ENCODE measurements at places on chromosomes 6 and 20.

GRCh38 chr20:64189530-64189966, 25.3 kb downstream of the MYT1 start:
- no peak for DNase-seq

DNA sequence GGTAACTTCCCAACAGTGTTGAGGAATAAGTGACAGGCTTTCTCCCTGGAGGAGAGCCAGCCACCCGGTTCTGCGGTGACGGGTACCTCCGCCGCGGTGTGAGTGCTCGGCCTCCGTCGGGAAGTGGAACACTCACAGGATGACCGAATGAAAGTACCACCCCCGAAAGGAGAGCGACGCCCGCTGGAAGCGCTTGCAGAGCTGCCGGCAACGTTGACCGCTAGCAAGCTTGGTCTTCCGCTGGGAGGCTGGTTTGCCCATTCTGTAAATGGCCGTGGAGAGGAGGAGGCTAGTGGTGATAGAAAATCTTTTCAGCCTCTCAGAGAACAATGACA, 614 bp upstream of the TMEM242 start:
- peak; percentile 89 for DNase-seq

- DNase-seq = no peak
Measured at GRCh38 chr6:90231308-90231707, 65.3 kb downstream of the BACH2 start.

GRCh38 chr6:116266803-116267202, 12.9 kb downstream of the TSPYL1 start:
- DNase-seq = no peak

DNA sequence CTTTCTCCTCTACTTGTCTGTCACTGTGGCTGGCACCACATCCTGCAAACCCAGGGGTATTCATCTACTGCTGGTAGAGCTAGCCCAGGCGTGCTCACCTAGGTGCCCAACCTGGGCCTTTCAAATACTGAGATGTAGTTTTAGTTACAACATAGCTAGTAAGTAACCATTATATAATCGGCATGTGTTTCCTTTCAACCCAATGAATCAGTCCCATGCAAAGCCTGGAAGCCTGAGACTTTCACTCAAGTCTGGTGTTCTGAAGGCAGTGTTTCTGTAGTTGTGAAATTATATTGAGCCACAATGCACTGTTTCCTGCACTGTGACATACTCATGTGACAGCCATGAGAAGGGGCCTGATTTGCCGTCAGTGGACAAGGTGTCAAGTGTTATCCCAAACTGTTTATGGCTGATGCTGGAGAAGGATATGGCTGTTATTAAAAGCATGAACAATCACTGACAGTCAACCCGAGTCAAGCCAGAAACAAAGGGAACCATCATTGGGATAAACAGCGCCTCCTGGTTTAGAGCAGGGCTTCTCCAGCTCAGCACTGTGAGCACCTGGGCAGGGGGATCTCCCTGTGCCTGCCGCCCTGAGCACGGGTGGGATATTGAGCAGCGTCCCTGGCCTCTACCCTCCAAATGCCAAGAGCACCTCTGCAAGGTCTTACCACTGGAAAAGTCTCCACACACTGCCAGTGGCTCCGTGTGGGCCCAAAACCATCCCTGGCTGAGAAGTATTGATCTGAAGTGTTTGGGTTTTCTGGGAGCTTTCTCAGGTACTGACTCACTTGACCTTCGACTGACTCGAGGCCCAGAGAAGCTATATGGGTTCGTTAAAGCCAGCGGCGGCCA, 1.6 kb downstream of the PSMA7 start:
- no peak for DNase-seq

DNA sequence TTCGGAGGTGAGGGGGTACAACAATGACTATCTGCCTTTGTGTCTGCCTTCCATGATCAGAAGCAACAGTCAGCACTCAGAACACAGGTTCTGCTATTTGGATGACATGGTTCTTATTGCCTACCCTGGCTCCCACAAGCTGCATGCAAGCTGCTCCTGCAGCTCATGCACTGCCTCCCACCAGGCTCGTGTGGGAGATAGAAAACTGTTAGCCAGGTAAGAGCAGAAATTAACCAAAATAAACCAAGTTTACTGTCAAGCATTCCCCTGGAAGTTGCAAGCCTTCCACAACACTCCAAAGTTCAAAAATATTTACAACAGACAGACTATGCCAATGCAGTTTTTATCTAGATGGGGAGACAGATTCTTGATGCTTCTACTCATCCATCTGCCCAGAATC, 31.0 kb downstream of the OPRM1 start:
- DNase-seq = no peak

DNA sequence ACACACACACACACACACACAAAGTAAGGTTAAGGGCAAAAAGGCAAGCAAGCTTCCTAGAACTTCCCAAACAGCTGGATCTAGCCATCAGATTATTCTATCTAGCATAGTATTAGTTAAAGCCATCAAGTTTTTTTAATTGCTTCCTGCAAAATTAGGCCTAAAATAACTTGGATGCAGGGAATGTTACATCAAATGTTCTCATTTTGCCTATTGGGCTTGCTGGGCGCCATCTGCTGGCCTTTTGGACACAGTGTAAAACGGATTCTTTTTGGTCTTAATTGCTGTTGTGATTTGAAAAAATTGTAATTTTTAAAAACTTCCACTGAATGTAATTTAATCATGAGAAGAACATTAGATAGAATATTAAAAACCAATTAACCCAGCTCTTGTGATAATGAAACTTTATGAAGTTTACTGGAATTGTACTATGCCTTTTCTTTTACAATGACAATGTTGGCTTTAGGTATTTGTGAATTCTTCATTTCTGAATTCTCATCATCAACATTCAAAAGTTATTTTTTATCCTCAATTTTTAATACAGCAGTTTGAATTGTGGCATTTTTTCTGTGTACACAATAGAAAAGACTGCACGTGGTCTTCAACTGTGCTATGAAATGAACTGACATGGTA, 6.8 kb downstream of the MKKS start:
- DNase-seq = no peak

DNA sequence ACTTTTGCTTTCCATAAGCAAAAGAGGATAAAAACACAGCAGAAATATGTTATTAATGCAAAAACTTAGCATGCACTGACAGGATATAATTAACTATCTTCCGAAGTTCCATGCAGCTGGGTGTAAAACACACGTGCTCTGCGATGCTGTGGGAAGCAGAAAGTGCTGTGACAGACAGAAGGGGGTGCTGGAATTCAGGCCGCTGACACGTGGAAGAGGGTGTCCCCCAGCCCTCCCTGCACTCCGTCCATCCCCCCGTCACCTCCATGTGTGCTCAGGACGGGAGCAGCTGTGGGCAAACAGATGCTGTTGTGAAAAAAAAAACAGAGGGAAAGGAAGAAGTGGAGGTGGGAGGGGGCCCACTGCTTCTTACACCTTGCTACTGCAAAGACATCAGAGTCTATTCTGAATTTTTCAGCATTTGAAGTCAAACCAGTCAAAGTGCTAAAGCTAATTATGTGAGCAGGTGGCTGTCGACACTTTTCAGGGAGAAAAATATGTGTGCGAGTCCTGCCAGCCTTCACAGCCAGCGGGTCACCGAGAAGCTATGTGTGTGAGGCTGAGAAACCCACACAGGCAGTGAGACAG, 175.9 kb upstream of the AFDN start:
- no peak for DNase-seq

GRCh38 chr6:80335121-80335531, 228.7 kb downstream of the BCKDHB start:
- no peak for DNase-seq

GRCh38 chr6:118524686-118525085, 23.4 kb upstream of the PLN start:
- DNase-seq = no peak

DNA sequence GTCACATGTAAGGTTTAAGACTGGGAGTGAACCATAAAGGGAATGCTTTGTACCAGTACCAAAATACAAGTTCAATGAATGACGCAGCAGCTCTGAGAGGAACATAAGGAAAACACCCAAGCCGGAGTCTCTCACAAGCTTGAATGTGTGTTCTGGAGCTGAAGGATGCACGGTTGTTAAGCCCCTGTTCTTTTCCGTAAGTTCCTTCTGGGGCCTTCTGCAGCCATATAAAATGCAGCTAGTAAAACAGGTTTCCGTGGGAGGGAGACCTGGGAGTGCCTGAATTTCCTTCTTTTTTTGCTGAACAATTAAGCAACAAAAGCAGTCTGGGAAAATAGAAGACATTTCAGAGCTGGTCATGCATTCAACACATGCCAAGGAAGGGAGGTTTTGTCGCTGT, 73.2 kb upstream of the JAG1 start:
- no peak for DNase-seq

- no peak for DNase-seq
Measured at GRCh38 chr20:47993035-47993755, 207.9 kb upstream of the SULF2 start.

DNA sequence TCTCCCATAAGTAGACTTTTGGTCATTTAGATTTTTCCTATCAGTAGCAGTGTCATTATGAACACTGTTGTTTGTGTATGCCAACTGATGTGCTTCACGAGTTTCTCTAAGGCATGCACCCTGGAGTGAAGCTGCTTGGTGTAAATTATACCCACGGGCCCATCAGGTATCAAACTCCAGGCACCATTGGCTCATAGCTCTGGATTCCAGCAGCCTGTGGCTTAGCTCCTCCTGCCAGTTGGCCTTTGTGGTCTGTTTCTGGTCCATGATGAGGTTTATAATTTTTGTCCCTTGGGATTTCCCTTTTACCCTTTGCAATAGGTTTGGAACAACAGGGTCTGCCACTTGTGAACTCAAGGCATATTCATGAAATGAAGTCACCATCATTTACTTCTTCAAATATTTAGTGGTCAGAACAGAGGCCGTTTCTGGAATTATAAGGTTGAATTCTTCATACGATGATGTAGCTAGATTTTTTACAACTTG, 350.5 kb downstream of the PRL start:
- DNase-seq = no peak

GRCh38 chr6:33343953-33344611, 26.5 kb upstream of the ZBTB22 start:
- no peak for DNase-seq

- no peak for DNase-seq
Measured at GRCh38 chr6:103183831-103184411, 1675.8 kb downstream of the HACE1 start.

DNA sequence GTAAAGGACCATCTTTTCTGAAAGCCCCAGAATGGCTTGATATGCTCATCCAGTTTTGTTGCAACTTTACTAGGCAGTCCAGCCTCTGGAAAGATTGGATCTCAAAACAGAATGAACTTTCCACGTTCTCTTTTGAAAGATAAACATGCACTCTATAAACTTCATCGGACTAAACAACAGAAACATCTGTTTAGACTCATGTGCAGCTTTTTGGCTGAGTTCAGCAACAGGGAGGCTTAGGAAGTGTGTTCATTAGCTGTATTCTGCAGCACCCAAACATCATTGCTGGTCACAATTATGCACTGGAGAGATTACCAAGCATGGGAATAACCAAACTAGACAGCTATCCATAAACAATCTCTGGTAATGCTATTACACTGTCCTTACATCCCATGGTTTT, 180.5 kb downstream of the TENT5A start:
- no peak for DNase-seq

- DNase-seq = no peak
Measured at GRCh38 chr20:14561741-14562221, 224.4 kb upstream of the FLRT3 start.

- DNase-seq = peak; percentile 62
Measured at GRCh38 chr6:107676042-107676441, 148.1 kb downstream of the SCML4 start.

GRCh38 chr6:126134491-126134890, 148.2 kb downstream of the TRMT11 start:
- DNase-seq = no peak

GRCh38 chr6:75089151-75089897, 116.5 kb downstream of the COL12A1 start:
- DNase-seq = no peak

DNA sequence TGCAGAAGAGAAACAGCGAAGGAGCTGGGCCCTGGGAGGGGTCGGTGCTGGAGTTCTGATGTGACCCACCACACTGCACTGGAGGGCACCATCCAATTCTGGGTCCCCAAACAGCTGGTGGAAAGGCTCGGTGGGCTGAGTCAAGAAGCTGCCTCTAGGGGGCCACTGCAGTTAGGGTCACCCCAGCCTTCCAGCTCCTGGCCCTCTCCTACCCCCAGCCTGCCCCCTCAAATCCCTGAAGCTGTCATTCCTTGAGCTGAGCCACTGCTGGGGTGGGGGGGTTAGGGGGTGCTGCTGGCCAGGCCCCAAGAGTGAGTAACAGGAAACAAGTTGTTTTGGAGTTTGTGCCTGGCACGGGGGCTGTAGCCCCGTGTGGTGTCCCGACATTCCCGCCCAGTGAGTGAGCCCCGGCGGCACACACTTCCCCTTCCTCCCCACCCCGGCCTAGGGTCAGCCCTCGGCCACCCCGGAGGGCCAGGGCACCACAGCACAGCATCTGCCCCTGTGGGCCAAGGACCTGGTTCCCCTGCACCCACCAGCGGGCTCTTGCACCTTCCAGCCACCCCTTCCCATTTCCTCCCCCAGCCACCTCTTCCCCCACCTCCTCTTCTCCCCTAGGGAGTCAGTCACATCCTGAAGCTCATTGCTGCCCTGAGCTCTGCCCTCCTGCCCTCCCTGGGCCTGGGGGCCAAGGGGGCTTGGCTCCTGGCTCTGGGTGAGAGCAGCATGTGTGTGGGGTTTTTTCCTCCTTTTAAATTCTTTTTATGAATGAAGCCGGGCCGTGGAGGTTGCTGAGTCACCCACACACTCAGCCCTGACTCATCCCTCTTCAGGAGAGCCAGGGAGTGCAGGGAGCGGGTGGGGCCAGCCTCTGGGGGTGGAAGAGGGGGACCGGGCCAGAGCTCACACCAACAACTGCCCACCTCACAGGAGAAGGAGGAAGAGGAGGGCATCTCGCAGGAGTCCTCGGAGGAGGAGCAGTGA, 4.6 kb downstream of the SMIM29 start:
- no peak for DNase-seq

GRCh38 chr6:111274593-111275217, 187.4 kb downstream of the SLC16A10 start:
- DNase-seq = no peak

DNA sequence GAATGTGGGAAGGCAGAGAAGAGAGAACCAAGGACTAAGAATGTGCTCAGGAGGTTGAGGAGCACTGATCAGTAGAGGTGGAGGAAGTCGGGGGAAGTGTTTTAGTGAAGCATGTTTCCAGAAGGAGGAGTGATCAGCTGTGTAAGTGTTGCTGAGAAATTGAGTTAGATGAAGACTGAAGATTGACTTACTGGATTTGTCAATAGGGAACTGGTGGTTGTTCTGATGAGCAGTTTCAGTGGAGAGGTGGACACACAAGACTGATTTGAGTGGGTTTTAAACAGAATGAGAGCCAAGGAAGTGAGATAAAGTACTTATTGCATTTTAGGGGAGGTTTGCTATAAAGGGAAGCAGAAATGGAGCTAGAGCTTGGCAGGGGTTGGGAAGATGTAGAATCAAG, 182.6 kb downstream of the CDKAL1 start:
- DNase-seq = no peak
